Hypothalamus (tissue), 51 donors: ENCODE measurements at places on chromosomes 2 and 18.

GRCh38 chr18:68098655-68099054 lies 582.1 kb upstream of the DSEL start:
- DNase-seq = no peak

- DNase-seq = no peak
These were observed 373.5 kb downstream of the EN1 start for GRCh38 chr2:118473846-118474540.

DNA sequence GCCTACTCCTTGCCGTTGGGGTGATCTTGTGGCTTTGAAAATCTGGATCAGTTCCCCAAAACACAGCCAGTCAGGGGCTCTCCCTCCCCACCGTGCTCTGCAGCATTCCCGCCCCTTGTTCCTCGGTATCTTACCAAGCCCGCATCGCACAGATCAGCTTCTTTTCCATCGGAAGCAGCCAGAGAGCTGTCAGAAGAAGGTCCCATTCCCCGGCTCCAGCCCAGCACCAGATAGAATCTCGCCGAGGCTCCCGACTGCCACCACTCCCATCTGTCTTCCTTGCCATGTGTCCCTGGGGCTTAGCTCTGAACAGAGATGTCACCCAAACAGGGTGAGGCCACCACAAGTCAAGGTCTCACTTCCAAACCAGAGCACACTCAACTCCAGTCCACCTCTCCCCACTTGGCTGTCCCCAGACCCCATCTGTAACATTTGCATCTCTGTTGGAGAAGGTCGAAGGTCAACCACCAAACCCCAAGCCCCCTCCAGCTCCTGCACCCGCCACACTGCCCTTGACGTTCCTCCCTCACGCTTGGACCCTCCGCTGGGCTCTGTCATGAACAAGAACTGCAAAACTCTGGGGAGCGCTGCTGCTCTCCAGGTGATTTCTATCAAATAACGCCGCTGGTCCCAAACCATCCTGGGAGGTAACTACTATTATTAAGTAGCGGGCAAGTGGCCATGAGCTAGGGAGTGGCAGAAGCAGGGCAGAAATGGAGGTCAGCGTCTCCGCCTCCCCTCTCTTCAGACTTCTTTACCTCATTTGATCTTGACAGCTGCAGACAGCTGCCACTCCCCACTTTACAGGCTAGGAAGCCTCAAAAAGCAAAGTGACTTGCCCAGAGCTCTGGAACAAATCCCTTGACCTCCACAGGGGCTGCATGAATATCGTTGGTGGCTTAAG lies 70.0 kb upstream of the TAF1B start:
- no peak for DNase-seq

DNA sequence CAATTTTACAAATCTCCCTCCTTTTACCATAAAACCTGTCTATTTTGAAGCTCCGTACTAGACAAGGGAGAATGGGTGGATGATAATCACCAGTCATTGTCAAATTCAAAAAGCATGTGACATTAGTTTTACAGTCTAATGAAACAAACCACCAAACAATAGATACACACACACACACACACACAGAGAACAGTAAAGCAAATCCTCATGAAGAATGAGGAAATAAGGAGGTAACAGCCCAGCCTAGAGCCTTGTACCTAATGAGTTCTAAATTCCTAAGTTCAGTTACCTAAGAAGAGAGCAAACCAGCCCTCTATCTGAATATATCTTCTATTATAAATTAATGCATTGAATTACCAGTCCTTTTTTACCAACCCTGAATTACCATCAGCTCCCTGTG lies 36.8 kb upstream of the BZW1 start:
- no peak for DNase-seq

GRCh38 chr2:36452260-36452659 lies 96.7 kb downstream of the CRIM1 start:
- DNase-seq = no peak

DNA sequence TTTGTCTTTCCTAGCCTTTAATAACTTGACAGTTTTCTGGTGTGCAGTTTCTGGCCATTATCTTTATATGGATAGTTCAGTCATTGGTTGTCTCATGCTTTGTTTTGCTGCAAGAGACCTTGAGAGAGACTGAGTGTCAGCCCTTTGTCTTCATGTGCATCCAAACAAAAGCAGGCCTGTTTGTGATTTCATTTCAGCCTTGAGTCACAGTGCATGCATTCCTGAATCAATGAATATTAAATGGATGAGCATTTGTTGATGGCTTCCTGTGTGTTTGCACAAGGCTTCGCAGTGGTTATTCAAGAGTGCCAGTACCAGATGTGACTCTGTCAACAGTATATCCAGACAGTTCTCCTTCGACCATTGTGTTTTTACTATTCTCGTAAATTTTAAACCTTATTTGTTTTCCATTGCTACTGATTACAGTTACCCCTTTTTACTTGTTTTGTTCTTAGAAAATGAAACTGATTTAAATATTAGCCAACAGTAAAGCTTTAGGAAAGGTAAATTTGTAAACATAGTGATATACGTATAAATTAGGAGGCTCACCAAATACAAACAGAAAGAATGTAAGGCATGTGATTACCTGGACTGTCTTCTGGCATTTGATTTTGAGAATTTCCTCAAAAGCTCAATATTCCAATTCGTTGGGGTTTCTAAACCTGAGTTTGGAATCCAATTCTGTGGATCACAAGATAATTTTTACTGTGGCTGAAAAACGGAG lies 319.8 kb downstream of the CTNNA2 start:
- no peak for DNase-seq

DNA sequence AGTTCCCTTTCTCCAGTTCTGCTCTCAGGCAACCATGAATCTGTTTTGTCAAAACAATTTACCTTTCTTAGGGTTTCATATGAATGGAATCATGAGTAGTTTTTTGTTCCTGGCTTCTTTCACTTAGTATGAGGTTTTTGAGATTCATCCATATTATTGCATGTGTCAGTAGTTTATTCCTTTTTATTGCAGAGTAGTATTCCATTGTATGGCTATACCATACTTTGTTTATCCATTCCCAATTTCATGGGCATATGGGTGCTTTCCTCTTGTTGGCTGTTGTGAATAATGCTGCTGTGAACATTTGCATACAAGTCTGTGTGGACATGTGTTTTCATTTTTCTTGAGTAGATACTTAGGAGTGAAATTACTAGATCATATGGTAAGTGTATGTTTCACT lies 46.0 kb downstream of the SANBR start:
- DNase-seq = no peak

DNA sequence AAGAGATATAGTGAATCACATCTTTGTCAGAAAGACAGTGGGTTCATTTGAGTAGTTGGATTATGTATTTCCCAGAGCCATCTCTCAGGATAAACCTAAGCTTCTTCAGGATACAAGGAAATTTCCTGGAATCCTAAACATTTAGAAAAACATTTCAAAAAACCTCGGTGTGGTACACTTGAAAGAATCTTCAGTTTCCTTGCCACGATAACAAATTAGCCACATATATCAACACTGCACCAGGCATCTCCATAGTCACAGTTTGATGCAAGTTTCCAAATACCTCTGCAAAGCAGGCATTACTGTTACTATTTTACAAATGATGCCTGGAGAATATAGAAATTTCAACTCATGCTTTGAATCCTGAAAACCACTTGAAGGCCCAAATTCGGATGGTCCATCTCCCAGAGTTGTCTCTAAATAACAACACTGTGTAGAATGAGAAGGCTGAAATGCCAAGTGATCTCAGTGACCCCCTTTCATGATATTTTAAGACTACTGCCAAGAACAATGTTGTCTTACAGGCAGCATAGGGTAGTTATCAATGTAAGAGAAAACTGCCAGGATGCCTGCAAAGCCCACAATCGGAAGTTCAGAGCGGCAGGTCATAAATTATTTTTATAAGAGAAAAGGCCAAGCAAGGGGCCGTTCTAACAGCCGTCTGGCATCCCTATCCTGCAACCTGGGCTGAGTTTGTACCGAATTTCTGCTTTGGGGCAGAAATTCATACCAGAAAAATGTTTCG lies 307.9 kb downstream of the TXNL1 start:
- no peak for DNase-seq

- DNase-seq = no peak
These were observed 192.5 kb downstream of the SMAD2 start for GRCh38 chr18:47737956-47738355.

DNA sequence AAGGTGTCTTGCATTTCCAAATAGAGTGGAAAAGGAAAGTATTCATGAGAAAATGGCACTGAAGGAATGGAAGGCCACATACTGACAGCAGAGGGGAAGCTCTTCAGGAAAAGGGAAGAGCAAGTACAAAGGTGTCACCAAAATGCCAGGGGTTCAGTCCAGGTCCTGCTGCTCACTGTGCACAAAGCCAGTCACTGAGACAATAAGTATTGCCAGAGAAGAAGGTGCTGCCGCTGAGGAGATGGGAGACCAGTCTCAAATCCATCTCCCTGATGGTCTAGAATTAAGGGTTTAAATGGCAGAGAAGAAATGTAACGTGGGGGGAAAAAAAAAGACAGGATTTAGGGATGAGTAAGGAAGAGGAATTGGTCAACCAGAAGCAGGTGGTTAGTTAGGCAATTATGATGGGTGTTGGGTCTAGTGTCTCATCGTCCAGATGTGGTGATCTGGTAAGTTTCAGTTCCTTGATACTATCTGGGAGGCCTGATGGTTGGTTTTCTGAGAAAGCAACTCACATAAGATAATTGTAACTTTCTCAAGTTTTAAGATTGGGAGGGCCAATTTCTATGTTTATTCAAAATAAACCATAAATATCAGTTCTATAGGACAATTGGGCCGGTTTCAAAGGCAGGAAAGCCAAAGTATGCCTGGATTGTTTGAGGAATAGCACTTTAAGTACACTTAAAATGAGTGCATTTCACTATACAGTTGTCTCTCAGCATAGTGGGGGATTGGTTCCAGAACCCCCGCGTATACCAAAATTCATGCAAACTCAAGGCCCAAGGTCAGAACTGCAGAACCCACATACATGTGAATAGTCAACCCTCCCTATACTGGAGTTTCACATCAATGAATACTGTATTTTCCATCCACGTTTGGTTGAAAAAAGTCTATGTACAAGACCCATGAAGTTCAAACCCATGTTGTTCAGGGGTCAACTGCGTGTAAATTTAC lies 109.1 kb upstream of the DNAJC10 start:
- no peak for DNase-seq

- DNase-seq = no peak
These were observed 23.9 kb upstream of the CAVIN2 start for GRCh38 chr2:191870744-191871143.

- no peak for DNase-seq
These were observed 99.5 kb downstream of the GALNT13 start for GRCh38 chr2:153971250-153971649.

GRCh38 chr18:48136827-48137373 lies 206.4 kb upstream of the SMAD2 start:
- no peak for DNase-seq

DNA sequence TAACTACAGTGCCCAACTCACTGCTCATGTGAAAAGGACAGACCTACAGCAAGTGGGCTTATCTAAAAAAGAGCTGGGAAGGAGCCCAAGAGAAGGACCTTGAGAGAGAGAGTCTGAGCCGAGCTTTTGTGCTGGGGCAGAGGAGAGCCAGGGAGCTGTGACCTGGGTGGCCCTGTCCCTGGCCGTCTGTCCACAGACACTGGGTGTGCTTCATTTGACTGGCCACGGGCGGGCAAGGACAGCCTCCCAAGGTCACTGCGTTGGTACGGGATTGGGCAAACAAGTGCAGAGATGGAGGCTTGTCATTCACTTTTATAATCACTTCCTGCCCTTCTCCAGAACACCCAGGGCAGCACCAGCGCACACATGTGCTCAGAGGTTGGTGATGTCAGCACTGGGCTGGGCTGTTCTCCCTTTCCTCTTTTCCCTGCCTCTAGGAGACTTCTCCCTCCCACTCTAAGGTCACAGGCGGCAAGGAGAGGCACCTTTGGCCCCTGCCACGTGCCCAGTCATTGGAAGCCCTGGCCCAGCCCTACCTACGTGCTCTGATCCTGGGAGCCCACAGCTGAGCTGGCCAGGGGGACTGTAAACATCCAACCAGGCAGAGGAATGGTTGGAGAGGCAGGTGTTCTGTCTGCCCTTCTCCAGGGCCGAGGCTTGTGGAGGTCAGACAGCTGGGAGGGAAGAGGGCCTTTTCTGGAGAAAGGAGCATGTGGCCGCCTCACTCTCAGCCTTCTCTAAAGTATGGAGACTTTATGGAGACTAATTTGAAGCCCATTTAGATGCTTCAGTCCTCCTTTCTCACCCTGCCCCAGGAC lies 6.4 kb upstream of the PSD4 start:
- no peak for DNase-seq

DNA sequence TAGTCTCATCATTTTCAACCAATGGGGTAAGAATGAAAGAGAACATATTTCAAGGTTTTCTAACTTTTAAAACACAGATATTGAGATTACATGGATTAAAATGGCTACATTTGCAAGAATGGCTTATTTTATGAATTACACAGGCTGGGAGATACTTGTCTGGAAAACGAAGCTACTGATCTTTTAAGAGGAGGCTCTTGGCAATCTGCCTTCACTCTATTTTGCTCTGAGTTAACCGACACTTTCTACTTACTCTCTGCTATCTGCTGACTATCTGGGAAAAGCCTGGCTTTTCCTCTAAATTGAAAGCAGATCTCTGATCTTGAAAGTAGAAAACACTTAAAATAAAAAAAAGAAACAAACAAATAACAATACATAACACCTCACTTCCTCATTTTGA lies 325.4 kb upstream of the LINC00305 start:
- no peak for DNase-seq

DNA sequence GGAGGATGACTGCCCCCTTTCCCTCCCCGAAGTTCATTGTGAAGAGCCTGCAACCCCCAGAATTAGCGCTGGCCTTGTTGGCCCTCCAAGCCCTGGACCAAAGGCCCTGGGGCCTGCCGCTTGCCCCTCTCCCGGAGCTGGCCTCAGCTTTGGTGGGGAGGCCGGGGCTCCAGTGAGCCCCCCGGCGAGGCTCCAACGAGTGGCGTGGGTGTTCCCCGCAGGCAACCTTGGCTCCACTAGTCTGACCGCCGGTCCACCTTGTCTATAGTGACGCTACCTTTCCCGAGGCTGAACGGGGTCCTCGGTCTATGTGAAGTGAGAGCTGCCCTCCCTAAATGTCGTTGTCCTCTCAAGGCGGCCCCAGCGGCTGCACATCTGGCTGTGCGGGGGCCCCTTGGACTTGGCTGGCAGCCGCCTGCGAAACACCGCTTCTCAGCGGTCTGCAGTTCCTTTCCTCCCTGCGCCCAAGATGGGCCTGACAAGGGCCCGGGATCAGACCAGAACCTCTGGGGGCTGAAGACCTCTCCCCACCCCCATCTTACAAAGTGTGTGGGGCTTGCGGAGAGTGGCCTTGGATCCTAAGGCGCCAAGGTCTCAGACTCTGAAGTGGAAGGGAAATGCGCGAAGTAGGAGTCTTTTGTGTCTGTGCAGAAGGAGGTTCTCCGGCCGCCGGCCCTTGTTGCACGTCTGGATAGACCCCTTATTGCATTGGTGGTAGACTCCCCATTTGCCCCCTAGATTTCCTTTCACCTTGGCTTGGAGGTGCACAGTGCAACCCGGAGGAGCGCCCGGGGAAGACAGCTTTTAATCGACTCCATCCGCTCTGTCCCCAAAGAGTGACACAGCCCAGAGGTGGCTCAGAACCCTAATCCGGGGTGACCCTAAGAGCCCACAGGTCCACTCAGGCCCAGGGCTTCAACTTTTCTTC lies 3.9 kb upstream of the HOXD10 start:
- no peak for DNase-seq
